SK-N-SH (cell line): ENCODE measurements at places on chromosomes 16 and 17. TPM values are rescaled to one million over a fixed set of nuclear protein-coding genes. Genes with fewer than 3 reads are reported as not detected.
A peak's percentile ranks its signal among the peaks of the same experiment; 100 is the strongest.

The NMRAL1 gene
- polyA plus RNA-seq = 99.9 and 102 TPM in 2 replicates

The KRT25 gene
- not detected in 2 replicates for polyA plus RNA-seq

The EFCAB5 gene
- polyA plus RNA-seq = 0.05 TPM in 1 of 2 replicates, not detected in the other

The DPH1 gene
- polyA plus RNA-seq = 36.2 and 39.5 TPM in 2 replicates

The PRR29 gene
- polyA plus RNA-seq = 2.5 and 2.7 TPM in 2 replicates

The CCL3 gene
- polyA plus RNA-seq = not detected in 2 replicates

The HBM gene
- polyA plus RNA-seq = not detected in 2 replicates

The TBC1D3H gene
- polyA plus RNA-seq = not detected in 2 replicates

The CDRT4 gene
- polyA plus RNA-seq = 3.8 and 4.6 TPM in 2 replicates

The C17orf58 gene
- polyA plus RNA-seq = 21.2 and 22.9 TPM in 2 replicates

GRCh38 chr17:77558846-77559626 lies 399.5 kb upstream of the TNRC6C start:
- H3K27me3 ChIP-seq = peaks cover 37% of the 10 kb centered on the region
- DNase-seq = no peak
- H3K36me3 ChIP-seq = no peaks in the 10 kb centered on the region
- no peak overlapping the region for H3K4me3 ChIP-seq
- no peak overlapping the region for H3K27ac ChIP-seq

DNA sequence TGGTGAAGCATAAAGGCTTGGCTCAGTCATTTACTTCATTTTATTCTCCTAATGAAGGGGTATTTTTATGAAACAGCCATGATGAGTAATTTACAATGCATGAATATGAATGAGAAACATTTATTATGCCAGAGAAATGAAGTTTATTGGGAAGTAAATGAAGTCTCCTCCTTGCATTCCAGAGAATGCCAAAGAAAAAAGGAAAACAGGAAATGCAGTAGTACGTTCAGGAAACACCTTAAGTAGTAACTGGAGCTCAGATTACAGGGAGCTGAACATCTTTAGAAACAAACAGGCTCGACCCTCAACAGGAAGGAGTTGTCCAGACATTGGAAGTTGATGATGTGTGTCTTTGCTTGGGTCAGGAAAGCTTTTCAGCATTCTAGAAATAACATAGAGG lies 4.6 kb downstream of the KRT34 start:
- H3K27ac ChIP-seq = no peak overlapping the region
- no peaks in the 10 kb centered on the region for H3K4me1 ChIP-seq
- no peak for DNase-seq
- H3K36me3 ChIP-seq = no peaks in the 10 kb centered on the region

GRCh38 chr17:67021743-67022450 lies 22.5 kb upstream of the CACNG1 start:
- H3K4me3 ChIP-seq = no peak overlapping the region
- peak; percentile 67 for DNase-seq
- H3K27ac ChIP-seq = peak overlapping the region; percentile 99
- no peaks in the 10 kb centered on the region for H3K27me3 ChIP-seq
- H3K4me1 ChIP-seq = no peaks in the 10 kb centered on the region

- no peak overlapping the region for H3K4me3 ChIP-seq
- no peak overlapping the region for H3K27ac ChIP-seq
- H3K27me3 ChIP-seq = no peaks in the 10 kb centered on the region
- no peak for DNase-seq
Observed at GRCh38 chr16:78551487-78552085, 452.1 kb downstream of the WWOX start.

DNA sequence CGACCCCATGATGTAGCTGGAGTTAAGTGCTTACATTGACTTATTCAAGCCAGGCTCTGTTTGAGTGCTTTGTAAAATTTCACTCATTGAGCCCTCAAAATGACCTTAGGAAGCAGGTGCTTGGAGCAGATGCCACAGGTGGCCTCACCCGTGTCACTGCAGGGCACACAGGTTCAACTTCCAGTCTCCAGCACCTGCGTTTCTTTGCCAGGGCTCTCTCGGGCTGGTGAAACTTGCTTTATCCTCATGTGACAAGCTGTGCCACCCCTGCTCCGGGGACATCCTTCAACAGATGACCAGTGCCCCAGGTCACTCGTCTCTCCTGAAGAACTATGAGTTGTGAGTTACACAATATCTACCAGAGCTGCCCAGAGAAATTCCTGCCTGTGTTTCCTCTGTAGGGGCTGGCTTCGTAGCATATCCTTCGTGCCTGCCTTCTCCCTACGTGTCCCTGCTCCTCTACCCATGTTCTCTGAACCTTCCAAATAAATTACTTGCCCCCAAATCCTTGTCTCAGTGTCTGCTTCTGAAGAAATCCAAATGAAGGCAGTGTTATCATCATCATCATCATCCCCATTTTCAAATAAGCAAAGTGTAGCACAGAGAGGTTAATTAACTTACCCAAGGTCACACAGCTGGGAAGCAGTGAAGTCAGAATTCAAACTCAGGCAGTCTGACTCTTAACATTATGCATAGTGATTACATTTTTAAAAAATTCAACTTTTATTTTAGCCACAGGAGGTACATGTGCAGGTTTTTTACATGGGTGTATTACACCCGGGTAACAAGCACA lies 352.5 kb downstream of the NPIPA8 start:
- no peaks in the 10 kb centered on the region for H3K36me3 ChIP-seq
- no peak overlapping the region for H3K4me3 ChIP-seq
- no peak overlapping the region for H3K27ac ChIP-seq
- no peaks in the 10 kb centered on the region for H3K4me1 ChIP-seq

GRCh38 chr16:23729503-23730424 lies 16.7 kb upstream of the ERN2 start:
- no peak overlapping the region for H3K4me3 ChIP-seq
- no peak for DNase-seq
- H3K4me1 ChIP-seq = no peaks in the 10 kb centered on the region
- no peaks in the 10 kb centered on the region; the same call in 1 of the 2 replicates for H3K27me3 ChIP-seq

GRCh38 chr17:78736526-78737079 lies 45.5 kb downstream of the CYTH1 start:
- no peak for DNase-seq
- no peak overlapping the region for H3K4me3 ChIP-seq
- peaks cover 33% of the 10 kb centered on the region for H3K4me1 ChIP-seq
- H3K27ac ChIP-seq = peak overlapping the region; percentile 85
- H3K36me3 ChIP-seq = no peaks in the 10 kb centered on the region

GRCh38 chr16:88456356-88457292 lies 3.5 kb downstream of the ZFPM1 start:
- H3K36me3 ChIP-seq = no peaks in the 10 kb centered on the region
- DNase-seq = no peak
- peaks cover 13% of the 10 kb centered on the region; the same call in 1 of the 2 replicates for H3K4me1 ChIP-seq
- peak overlapping the region; percentile 73 for H3K27ac ChIP-seq
- H3K4me3 ChIP-seq = peak overlapping the region; percentile 77

- peaks cover 6% of the 10 kb centered on the region; the same call in 1 of the 2 replicates for H3K4me1 ChIP-seq
- DNase-seq = peak; percentile 36
- H3K27me3 ChIP-seq = no peaks in the 10 kb centered on the region
- H3K4me3 ChIP-seq = peak overlapping the region; percentile 93
- peak overlapping the region; percentile 99 for H3K27ac ChIP-seq
- peaks cover 41% of the 10 kb centered on the region for H3K36me3 ChIP-seq
Observed at GRCh38 chr17:75181608-75182318, 996 bp downstream of the SUMO2 start.

- H3K36me3 ChIP-seq = no peaks in the 10 kb centered on the region
- peak; percentile 87 for DNase-seq
- peaks cover 30% of the 10 kb centered on the region for H3K4me1 ChIP-seq
- no peaks in the 10 kb centered on the region for H3K27me3 ChIP-seq
- H3K27ac ChIP-seq = peak overlapping the region; percentile 99
Observed at GRCh38 chr16:88194397-88195268, 188.1 kb upstream of the ZNF469 start.

- no peaks in the 10 kb centered on the region for H3K4me1 ChIP-seq
- H3K4me3 ChIP-seq = no peak overlapping the region
- DNase-seq = no peak
- no peaks in the 10 kb centered on the region for H3K36me3 ChIP-seq
- H3K27ac ChIP-seq = no peak overlapping the region
Observed at GRCh38 chr17:40978575-40979151, 5.5 kb downstream of the KRT40 start.

DNA sequence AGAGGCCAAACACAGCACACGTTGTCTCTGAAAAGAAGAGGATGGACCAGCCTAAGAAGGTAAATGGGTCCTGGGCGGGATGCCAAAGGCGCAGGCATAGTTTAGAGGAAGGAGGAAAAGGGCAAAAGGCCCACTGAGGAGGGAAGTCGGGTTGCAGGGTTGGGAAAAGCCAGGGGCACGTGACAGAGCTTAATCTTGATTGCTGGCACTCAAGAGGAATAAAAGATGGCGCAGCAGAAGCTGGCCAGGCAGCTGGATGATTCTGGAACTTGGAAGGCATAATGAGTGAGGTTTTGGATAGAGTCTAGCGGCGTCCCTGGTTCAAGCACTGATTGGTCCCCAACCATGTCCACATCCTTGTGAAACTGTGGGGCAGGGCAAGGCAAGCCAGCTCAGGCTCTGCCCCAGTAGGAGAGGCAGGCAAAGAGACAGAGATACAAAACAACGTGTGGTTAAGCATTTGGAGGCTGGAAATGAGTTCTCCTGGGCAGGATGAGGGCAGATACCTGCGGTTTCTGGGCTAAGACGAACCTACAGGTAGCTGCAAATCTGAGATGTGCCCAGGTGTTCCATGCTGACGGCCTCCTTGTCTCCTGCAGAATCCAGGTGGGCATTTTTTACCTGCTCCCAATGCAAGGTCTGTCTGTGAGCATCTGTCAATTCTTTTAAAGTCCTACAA lies 52.7 kb upstream of the CIBAR2 start:
- H3K27ac ChIP-seq = no peak overlapping the region
- no peak for DNase-seq
- no peaks in the 10 kb centered on the region for H3K36me3 ChIP-seq
- no peaks in the 10 kb centered on the region for H3K27me3 ChIP-seq

GRCh38 chr16:56611281-56611833 lies 3.0 kb downstream of the MT2A start:
- no peaks in the 10 kb centered on the region for H3K36me3 ChIP-seq
- no peak overlapping the region for H3K4me3 ChIP-seq
- peak overlapping the region; percentile 96 for H3K27ac ChIP-seq
- no peaks in the 10 kb centered on the region for H3K27me3 ChIP-seq
- no peak for DNase-seq

DNA sequence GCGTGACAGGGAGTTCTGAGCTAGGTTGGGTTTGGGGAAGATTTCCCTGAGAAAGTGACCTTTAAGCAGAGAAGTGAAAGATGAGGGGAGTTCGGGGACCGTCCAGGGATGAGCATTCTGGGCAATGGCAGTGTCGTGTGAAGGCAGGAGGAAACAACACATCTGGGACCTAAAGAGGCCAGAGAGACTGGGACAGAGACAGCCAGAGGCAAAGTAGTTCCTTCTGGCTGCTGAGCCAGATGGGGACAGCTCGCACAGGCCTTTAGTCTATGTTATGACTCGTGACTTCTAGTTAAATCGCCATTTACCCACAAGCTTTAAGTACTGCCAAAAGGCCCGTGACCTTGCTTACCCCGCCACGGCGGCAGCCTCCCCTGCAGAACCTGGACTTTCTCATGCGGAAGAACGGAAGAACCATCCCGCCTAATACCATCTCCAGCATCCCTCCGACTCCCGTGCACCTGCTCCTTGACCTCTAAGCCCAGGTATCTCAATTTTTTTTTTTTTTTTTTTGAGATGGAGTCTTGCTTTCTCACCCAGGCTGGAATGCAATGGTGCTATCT lies 8.5 kb upstream of the MED11 start:
- no peak for DNase-seq
- H3K27ac ChIP-seq = no peak overlapping the region
- H3K4me3 ChIP-seq = no peak overlapping the region
- H3K36me3 ChIP-seq = peaks cover 4% of the 10 kb centered on the region; the same call in 1 of the 2 replicates
- no peaks in the 10 kb centered on the region for H3K4me1 ChIP-seq
